ENCODE measurements at places on chromosomes 7 and 10.
A peak's percentile ranks its signal among the peaks of the same experiment; 100 is the strongest.

DNA sequence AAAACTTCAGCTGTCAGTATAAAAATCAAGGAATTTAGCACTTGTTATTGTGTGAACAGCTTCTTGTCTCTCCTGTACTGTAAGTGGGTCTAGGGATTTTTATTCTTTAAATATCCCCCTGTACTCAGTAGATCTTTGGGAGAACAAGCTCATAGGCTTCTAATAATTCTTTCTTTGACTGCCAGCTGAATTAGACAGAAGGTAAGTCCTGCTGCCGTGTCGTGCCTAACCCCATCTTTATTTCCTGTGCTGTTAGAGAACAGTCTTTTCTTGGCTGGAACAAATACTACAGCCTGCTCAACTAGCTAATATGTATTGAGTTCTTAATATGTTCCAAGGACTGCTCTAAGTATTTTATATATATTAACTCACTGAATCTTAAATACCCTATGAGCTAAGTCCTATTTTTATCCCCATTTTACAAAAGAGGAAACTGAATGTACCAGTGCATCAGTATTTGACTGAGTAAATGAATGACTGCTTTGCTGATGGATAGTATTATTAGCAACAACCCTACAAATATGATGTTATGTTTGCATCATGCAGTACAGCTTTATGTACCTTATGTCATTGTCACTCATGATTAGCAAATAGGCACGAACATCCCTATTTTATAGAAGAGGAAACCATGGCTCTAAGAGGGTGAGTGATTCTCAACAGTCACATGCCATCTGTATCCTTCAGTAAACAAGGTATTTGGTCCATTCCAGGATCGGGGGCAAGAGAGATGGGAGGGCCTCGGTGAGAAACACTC lies 5.5 kb upstream of the DUSP5 start:
- DNase-seq = no peak

DNA sequence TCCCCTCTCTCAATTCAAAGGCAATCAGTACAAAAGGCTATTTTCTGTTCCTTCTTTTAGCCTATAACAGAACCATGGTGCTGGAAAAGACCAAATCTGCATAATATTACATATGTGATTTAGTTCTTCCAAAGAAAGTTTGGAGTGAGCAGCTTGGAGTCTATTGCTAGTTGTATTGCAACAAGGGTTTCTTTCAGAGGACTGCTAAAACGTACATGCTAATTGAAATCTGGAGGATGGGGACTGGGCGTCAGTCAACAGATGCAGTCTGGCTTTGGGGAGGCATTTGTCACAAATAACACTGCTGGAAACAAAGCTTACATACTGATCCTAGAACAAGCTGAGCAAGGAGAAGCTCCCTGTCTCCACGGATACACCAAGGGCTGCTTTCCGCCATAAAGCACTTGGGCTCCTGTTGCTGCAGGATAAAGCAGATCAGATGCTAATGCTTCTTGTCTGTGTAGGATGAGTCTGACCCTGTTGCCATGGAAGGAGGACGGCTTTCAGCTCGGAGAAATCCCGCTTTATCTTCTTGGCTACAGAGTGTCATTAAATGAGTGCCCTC lies 883.5 kb downstream of the SORCS1 start:
- DNase-seq = no peak

DNA sequence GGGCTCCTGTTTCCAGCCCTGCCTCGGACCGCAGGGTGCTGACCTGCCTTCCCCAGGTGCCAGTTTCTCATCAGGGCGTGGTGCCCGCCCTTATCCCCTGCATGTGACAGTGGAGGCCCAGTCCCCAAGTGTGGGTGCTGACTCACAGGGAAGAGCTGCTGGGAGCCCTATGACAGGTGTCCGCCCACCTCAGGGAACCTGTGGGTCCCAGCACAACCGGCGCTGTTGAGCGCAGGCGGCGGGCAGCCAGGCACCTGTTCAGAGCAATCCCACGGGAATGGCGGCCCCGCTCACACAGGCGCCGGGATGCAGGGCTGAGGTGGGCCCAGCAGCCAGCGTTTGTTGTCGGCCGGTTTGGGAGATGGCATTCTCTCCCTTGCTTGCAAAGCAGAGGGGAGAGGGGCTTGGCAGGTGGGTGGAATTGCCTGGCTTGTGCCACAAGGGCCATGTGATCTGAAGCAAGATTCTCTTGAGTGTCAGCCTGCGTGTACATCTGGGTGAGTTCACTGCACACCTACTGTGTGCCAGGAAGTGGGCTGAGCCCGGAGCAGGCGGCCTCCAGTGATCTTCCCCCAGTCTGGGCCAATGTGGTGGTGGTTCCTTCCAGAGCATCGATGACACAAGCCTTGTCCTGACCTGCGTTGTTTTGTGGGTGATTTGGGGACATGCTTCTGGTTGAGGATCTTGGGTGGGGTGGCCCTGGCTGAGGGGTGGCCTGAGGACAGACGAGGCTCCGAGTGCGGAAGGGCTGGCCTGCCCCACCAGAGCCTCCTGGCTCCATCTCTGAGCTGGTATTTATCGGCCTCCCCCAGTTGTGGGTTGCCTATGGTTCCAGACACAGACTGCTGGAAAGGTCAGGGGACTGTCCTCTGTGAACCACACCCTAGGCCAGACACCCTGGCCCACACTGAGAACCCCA lies 2.4 kb downstream of the PWWP2B start:
- DNase-seq = no peak

DNA sequence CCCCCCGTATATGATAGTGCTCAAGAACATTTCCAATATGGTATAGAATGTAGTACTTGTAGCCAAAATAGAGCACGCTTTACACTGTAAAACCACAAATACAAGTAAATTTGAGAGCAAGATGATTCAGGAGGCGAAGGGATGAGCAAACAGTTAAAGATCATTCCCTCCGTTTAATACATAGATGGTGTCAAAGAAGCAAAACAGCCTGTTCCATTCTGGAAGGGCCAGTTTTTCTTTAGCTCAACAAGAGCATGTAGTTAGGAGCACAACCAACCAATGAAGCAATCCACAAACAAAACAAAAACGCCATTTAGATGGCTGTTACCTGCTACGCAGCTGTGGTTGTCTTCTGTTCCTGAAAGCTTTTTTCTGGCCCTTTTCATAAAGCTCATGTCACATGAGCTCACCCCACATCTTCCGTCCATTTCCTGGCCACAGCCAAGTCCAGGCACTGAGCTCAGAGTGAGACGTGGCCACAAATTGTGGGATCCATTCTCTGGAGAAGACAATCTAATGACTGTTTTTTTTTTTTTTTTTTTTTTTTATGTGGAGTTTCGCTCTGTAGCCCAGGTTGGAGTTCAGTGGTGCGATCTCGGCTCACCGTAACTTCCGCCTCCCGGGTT lies 185.6 kb downstream of the FANK1 start:
- DNase-seq = no peak

DNA sequence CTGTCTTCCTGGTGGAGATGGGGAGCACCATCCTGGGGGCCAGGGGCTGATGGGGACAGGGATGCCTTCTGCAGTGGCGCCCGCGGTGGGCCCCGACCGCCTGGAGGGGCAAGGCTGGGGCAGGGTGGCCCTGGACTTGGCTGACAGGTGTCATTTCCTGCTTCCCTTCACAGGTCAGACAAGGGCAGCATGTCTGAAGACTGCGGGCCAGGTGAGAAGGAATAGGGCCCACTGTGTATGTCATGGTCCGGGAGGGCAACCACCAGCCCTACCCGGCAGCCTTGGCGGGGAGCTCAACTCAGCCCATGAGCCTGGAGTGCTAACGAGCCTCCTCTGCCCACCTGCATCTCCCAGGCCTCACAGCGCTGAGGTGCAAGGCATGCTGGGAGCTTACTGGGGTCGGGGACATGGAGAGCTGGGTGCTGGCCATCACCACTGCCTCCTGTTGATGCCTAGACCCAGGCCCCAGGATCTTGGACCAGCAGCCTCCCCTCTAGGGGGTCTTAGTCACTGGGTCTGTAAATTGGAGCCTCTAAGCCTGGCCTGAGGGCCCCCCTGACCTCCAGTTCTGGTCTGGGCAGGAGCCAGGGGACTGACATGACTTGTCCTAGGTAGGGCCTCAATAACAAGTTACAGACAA lies 28.0 kb upstream of the SRRM3 start:
- DNase-seq = no peak

DNA sequence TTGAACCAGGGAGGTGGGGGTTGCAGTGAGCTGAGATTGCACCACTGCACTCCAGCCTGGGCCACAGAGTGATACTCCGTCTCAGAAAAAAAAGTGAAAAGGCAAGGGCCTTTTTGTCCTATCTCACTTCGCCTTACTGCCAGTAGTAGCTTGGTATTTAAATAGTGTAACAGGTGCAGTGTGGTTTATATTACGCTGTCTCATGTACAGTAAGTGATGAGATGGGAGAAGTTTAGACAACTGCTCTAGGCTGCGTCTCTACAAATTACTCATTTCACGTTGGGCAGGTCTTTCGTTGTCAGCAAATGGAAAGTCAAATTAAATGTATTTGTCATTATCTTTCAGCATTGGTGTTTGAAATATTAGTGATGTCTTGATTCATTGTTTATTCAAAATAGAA lies 15.5 kb upstream of the PFKFB3 start:
- peak; percentile 50 for DNase-seq

DNA sequence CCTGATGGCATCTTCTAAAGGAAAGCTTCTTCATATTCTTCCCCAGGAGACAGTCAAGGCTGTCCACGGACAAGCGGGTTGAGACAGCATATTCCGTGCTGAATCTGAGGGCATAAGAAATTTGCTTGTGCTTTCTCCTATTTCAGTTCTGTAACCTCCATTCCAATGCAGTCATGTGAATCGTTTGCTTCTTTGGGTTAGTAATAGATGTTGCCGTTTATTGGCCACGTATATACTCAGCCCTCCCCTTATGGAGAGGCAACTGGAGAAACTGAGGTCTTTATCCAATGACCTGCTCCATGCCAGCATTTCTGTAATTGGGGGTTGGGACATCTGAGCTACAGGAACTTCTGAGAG lies 38.9 kb downstream of the LYZL1 start:
- no peak for DNase-seq

- DNase-seq = peak; percentile 67
Observed at GRCh38 chr10:60236869-60237524, 152.7 kb downstream of the ANK3 start.

DNA sequence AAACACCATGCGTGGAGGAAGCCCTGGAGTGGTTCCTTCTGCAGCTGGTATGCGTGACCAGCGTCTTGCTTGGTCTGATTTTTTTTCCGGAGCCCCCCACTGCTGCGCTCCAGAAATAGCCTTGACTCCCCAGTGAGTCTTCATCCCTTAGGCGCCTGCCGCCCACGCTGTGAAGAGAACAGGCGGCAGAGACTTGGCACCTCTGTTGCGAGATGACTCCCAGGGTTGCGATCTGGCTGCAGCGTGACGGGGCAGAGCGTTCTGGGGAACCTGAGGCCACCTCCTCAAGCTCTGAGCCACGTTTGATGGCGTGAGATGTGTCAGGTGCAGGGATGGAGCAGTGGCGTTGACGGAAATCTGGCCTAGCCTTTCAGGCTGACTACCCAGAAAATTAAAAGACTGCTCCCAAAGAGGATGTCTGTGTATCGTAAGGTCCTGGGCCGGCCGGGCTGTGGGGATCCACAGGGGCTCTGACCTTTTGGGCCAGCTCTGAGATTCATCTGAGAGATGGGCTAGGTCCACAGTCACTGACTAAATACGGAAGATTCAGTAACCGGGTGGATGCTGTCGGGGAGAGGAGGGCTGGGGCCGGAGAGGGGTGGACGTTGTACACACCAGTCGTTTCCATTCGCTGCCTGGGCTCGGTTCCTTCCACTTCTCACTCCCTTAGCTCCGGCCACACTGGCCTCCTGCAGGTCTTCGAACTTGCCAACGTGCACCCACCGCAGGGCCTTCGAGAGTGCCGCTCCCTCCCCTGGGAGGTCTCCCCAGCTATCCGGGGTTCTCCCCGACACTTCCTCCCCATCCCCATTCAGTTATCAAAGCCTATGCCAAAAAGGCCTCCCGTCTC lies 33.8 kb downstream of the PFKFB3 start:
- DNase-seq = no peak

- DNase-seq = no peak
Observed at GRCh38 chr10:100984672-100985177, 2.6 kb downstream of the MRPL43 start.

DNA sequence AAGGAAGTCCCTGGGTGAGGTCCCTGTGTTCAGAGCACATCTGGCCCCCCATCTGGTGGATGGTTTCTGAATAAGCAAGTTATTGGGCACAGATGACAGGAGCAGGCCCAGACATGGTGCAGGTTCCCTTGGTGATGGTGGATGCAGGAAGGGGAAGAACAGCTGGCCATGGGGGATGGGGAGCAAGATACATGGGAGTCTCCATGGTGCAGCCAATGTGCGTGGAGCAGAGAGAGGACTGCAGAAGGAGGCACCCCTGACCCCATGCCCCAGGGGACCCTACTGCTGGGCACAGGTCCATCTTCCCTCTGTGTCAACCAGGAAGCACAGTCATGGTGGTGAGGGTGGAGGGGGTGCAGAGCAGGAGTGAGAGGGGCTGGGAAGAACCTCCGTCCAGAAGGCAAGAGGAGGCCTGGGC lies 43.8 kb upstream of the RABGEF1 start:
- no peak for DNase-seq

DNA sequence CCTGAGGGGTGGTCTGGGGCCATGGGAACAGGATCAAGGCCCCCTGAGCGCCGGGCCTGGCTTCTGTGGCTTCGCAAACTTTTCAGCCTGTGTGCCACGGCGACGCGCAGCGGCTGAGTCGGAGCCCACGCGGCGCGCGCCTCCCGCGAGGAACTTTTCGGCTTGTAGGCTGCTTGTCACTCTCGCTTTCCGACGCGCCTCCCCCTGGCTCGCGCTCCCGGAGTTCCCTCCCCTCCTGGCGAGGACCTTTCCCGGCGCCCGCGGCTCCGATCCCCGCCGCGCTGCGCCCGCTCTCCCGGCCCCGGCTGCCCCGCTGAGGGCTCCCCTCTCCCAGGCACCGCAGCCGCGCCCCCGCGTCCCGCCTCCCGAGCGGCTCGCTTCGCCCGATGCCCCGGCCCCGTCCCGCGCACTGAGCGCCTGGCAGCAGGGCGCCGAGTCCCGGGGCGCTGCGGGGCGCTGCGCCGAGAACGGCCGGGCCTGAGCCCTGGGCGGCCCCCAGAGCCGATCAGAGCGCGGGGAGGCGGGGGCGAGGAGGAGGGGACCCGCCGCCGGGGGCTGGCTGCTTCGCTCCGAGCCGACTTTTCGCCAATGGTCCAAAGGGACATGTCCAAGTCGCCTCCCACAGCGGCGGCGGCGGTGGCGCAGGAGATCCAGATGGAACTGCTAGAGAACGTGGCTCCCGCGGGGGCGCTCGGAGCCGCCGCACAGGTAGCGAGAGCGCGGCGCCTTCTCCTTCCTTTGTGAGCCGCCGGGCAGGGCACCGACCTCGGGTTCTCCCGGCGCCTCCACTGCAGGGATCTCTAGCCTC lies at the start of gene CACNB2:
TSS of gene CACNB2 (plus strand) at position 276 of the 808 bp plus-strand sequence.
- no peak for DNase-seq

Data from activated CD4-positive, alpha-beta T cell treated with anti-CD3 and anti-CD28 coated beads, Interleukin-2, Interleukin-4, amounts not matched to agents 100 ng/mL and 50 ng/mL, durations not matched to agents 16 hours and 8 hours (primary cell).